Neural crest cell (in vitro differentiated cells): ENCODE measurements at places on chromosomes 5 and 9.

DNA sequence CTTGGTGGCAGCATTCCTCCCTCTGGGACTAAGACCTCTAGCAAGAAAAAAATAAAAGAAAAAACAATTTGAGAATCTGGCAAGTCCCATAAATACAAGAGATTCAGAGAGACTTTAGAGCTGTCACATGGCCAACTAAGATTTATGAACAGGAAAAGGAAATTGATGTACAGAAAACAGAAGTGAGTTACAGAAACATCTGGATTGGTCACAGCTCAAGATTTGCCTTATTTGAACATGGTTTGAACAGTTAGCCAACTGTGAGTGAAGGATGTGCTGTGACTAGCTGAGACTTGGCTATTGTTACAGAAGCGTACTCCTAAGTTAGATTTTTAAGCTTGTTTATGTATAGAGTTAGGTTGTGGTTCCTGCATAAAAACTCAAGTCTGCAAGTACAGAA is 340.2 kb downstream of the SLCO4C1 start:
- H3K36me3 ChIP-seq, result no peaks in the 10 kb centered on the region
- H3K4me1 ChIP-seq, result no peaks in the 10 kb centered on the region
- no peak overlapping the region for H3K27ac ChIP-seq

- no peaks in the 10 kb centered on the region for H3K36me3 ChIP-seq
- H3K27me3 ChIP-seq, result no peaks in the 10 kb centered on the region
- peaks cover 20% of the 10 kb centered on the region for H3K4me1 ChIP-seq
- DNase-seq, result no peak
Observed at GRCh38 chr5:152606776-152607364, 201.8 kb upstream of the NMUR2 start.

GRCh38 chr9:80707120-80707519 is 982.2 kb downstream of the TLE1 start:
- H3K36me3 ChIP-seq, result peaks cover 10% of the 10 kb centered on the region
- no peak overlapping the region for H3K4me3 ChIP-seq
- no peaks in the 10 kb centered on the region for H3K27me3 ChIP-seq
- no peak for DNase-seq
- no peaks in the 10 kb centered on the region for H3K4me1 ChIP-seq

DNA sequence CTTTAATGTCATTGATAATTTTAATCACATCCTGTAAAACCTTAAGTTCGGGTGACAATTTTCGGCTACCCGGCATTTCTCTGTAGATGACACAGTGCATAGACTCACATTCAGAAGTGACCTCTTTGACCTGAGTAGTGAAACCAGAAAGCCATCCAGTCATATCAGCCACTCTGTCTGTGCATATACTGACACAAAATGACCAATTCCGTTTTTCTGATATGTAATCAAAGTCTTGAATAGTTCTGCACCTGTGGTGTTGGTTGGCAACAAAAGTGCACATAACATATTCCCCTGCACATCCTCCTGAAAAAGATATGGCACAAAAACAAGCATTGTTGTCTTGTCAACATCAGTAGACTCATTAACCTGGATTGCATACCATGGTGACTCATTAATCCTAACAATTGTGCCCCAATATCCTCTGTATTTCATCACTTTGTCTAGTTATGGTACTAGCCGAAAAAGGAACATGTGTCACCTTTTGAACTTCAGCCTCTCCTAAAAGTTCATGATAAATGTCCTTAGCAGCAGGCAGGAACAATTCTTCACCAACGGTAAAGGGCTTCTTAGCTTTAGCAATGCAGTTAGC is 4.6 kb upstream of the HNRNPA0 start:
- peaks cover 15% of the 10 kb centered on the region for H3K27me3 ChIP-seq
- DNase-seq, result no peak
- H3K4me1 ChIP-seq, result peaks cover 10% of the 10 kb centered on the region

GRCh38 chr5:41404757-41405156 is 105.6 kb downstream of the PLCXD3 start:
- no peak for DNase-seq
- no peak overlapping the region for H3K27ac ChIP-seq
- no peak overlapping the region for H3K4me3 ChIP-seq
- H3K4me1 ChIP-seq, result no peaks in the 10 kb centered on the region

DNA sequence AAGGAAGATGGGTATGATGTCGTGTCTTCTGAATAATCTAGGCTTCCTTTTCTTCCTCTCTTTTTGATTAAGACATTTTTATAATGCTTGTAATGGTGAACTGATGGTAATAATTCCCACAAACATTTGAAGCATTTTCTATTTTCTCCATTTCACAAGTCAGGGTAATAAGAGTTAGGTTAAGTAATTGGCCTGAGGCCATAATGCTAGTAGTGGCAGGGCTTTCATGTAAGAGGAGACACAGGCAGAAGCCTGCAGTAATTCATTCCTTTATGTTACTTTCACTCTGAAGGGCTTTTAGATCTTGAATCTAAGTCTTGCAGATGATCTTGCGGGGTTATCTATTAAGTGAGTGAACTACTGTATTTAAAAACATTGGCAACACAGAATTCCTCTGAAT is 374.9 kb downstream of the MAT2B start:
- no peaks in the 10 kb centered on the region for H3K4me1 ChIP-seq
- no peak overlapping the region for H3K4me3 ChIP-seq
- H3K27ac ChIP-seq, result no peak overlapping the region
- no peaks in the 10 kb centered on the region for H3K36me3 ChIP-seq

DNA sequence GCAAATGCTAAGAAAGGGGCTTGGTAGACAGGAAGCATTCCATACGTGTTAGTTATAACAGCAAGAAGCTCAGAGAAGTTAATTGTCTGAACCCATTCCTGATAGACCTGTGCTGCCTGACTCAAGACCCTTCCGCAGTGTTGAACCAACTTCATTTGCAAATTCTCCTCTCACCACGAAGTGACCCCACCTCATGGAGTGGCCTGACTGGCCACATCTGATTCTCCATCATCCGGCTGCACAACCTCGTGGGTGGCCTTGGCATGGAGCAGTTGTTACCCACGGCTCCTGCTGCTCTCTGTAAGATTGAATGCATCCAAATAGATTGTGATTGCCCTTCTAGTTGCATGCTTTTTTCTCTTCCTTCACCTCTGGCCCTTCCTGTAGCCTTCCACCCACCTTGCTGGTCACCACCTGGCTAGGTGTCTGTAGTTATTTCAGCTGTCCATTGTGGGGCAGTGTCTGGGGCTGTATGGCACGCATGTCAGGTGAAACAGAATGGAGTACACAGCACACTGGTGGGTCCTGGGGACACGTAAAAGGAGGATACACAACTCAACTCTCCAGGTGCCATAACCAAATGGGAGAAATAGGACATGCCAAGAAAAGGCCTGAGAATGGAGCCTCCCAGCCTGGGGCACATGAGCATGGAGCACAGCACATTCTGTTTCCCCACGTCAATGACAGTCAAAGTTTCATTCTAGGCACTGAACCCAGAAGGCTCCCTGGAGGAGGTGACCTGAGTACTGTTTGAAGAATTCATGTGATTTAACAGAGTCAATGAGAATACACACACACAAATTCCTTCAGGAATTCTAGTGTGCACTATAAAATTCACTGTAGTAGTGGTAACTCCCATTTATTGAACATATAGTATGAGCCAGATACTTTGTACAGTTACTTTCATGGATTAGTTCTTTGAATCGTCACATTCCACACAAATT is 70.5 kb upstream of the PTCH1 start:
- DNase-seq, result no peak
- H3K36me3 ChIP-seq, result no peaks in the 10 kb centered on the region
- H3K27me3 ChIP-seq, result no peaks in the 10 kb centered on the region
- H3K27ac ChIP-seq, result no peak overlapping the region
- peaks cover under 1% of the 10 kb centered on the region for H3K4me1 ChIP-seq

DNA sequence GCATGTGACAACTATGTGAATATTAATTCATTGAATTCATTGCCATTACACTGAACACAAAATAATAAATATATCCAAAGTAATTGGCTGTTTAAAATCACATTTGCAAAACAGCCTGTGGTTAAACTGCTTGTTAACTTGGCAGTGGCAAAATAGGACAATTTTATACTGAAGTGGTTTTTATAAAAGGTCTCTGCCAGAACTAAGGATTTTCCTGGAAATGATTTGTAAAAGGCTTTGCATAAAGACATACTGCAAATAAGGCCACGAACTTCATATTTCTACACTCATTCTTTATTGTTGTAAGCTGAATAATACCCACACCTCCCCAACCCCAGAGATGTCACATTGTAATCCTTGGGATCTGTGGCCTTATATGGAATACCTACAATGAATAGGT is 370.3 kb upstream of the RGMB start:
- DNase-seq, result no peak
- peaks cover 5% of the 10 kb centered on the region for H3K4me1 ChIP-seq
- H3K36me3 ChIP-seq, result no peaks in the 10 kb centered on the region

- H3K4me1 ChIP-seq, result peaks cover 66% of the 10 kb centered on the region
- no peak for DNase-seq
- H3K36me3 ChIP-seq, result no peaks in the 10 kb centered on the region
- H3K4me3 ChIP-seq, result no peak overlapping the region
- no peak overlapping the region for H3K27ac ChIP-seq
Observed at GRCh38 chr9:126519660-126520420, 93.9 kb upstream of the LMX1B start.

DNA sequence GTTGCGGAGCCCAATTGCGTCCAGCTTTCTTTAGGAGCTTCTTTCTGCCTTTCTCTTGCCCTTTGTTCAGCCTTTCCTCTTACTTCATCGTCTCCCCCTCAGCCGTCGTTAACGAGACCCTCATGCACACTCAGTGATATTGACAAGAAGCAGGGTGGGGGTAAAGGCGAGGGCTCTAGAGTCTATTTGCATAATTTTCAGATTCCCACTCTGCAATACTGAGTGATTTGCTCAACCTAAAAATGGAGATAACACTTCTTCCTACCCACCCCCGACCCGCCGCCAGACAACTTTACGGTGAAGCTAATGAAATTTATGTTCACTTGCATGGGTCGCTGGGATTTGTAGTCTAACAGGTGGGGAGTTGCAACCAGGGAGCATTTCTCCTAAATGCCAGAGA is 1.3 kb upstream of the TBC1D2 start:
- no peak for DNase-seq
- no peaks in the 10 kb centered on the region for H3K36me3 ChIP-seq
- peaks cover 34% of the 10 kb centered on the region for H3K27me3 ChIP-seq
- H3K4me3 ChIP-seq, result peak overlapping the region; percentile 88

DNA sequence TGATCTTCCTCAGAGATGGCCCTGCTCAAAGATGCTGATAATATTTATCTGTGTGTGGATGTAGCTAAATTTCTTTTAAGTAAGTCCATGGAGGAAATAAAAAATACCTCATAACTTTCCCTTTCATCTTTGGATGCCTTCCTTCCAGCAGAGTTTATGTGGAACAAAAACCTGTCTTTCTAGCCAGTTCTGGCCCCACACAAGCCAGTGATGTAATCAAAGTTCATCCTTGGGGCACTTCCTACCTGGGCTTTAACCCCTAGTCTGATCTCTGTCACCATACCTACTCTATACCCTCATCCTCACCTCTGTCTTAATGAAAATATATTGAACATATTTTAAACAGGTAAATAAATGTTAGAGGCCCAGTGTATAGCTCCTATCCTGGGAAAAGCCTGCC is 39.8 kb upstream of the RASGRF2 start:
- peaks cover 9% of the 10 kb centered on the region for H3K4me1 ChIP-seq
- DNase-seq, result no peak
- no peaks in the 10 kb centered on the region for H3K27me3 ChIP-seq
- H3K36me3 ChIP-seq, result no peaks in the 10 kb centered on the region
- H3K27ac ChIP-seq, result no peak overlapping the region

- no peaks in the 10 kb centered on the region for H3K36me3 ChIP-seq
- no peak overlapping the region for H3K4me3 ChIP-seq
- no peaks in the 10 kb centered on the region for H3K27me3 ChIP-seq
- no peak for DNase-seq
- peaks cover 6% of the 10 kb centered on the region for H3K4me1 ChIP-seq
Observed at GRCh38 chr5:141603923-141604717, 14.7 kb downstream of the DIAPH1 start.

- no peak overlapping the region for H3K4me3 ChIP-seq
- no peak for DNase-seq
- H3K36me3 ChIP-seq, result peaks cover 13% of the 10 kb centered on the region
- H3K4me1 ChIP-seq, result peaks cover 4% of the 10 kb centered on the region
Observed at GRCh38 chr9:124890179-124890578, 28.2 kb downstream of the ARPC5L start.

GRCh38 chr5:97417986-97418385 is 234.9 kb upstream of the RIOK2 start:
- H3K27ac ChIP-seq, result no peak overlapping the region
- H3K36me3 ChIP-seq, result no peaks in the 10 kb centered on the region
- DNase-seq, result no peak
- peaks cover 22% of the 10 kb centered on the region for H3K4me1 ChIP-seq
- no peak overlapping the region for H3K4me3 ChIP-seq

GRCh38 chr5:138371454-138371853 is 19.0 kb downstream of the KDM3B start:
- no peak overlapping the region for H3K27ac ChIP-seq
- DNase-seq, result no peak
- H3K4me1 ChIP-seq, result peaks cover 9% of the 10 kb centered on the region
- H3K27me3 ChIP-seq, result no peaks in the 10 kb centered on the region
- no peak overlapping the region for H3K4me3 ChIP-seq
- no peaks in the 10 kb centered on the region for H3K36me3 ChIP-seq

- no peaks in the 10 kb centered on the region for H3K27me3 ChIP-seq
- no peaks in the 10 kb centered on the region for H3K36me3 ChIP-seq
- H3K4me1 ChIP-seq, result no peaks in the 10 kb centered on the region
- no peak overlapping the region for H3K4me3 ChIP-seq
Observed at GRCh38 chr5:54224103-54224826, 86.1 kb downstream of the ARL15 start.

DNA sequence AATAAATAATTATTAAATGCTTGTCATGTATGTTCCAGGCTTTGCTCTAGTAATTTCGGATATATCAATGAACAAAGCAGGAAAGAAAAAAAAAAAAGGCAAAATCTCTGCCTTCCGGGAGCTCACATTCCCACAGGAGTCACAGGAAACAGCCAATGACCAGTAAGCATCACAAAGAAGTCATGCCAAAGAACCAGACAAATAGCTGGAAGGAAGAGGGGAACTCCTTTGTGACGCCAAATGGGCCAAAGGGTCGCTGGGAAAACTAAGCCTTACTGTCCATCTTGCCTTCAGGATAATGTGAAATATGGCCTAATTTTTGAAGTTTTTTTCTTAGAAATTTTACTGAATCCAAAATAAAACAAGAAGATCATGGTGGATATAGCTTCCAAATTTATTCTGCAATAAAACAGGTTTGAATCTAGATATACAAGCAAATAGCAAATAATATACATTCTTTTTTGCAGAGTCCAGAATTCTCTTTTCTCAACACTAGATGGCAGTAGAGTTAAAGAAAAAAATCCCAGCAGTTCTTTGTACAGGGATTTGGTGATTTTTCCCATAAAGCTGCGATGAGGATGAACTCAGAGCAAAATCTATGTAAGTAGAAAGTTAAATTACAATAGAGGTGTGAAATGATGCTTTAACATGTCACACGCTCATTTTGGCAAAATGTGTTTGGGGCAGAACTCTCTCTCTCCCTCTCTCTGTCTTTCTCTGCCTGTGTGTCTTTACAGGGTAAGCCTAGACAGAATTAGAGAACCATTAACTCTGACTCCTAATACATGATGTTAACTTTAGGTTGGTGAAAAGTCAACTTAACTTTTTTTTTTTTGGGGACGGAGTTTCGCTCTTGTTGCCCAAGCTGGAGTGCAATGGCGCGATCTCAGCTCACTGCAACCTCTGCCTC is 60.0 kb upstream of the TUT7 start:
- no peaks in the 10 kb centered on the region for H3K27me3 ChIP-seq
- DNase-seq, result no peak
- no peaks in the 10 kb centered on the region for H3K36me3 ChIP-seq
- no peak overlapping the region for H3K27ac ChIP-seq
